Glutamatergic neuron (in vitro differentiated cells): ENCODE measurements at places on chromosomes 3 and 15.

GRCh38 chr15:81268340-81268739 is 55.6 kb downstream of the STARD5 start:
- no peak for DNase-seq

DNA sequence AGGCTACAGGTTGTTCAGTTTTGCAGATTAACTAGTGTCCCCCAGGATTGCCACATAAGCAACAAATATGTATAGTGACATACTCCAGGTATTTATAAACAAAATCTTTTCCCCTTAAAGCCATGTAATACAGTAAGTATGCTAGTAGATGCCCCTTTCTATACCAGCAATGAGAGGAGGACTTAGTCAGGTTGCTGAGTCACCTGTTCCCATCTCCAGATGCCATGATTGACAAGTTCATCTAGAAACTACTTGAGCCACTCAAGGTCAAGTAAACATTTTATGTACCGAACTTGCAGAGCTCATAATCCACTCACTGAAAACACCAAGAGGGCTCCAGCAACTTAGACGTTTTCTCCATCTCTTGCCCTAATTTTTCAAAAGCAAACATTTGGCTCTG is 18.2 kb downstream of the SLC9A9 start:
- DNase-seq: no peak

GRCh38 chr3:156787926-156788663 is 38.1 kb upstream of the LEKR1 start:
- DNase-seq: no peak

- no peak for DNase-seq
These were observed 10.6 kb downstream of the CHCHD4 start for GRCh38 chr3:14113965-14114635.

- DNase-seq: no peak
These were observed 583 bp downstream of the EAF1 start for GRCh38 chr3:15427981-15428380.

DNA sequence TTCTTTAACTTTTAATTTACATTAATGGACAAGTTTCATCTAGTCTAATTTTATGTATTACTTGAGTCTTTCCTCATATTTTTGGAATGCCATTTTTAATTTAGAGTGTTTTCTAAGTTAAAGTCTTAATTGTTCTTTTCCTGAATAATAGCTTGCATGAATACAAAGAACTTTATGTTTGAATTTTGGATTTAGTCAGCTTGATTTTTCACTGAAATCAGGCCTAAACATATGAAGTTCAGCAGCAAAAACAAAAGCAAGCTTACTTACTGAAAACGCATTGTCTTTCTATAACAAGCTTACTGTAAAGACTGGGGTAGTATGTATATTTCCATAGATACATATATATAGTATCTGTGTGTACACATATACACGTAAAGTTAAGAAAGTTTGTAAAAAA is 126.0 kb downstream of the ZBTB20 start:
- no peak for DNase-seq

- no peak for DNase-seq
These were observed 31.8 kb upstream of the FSIP1 start for GRCh38 chr15:39814489-39814888.

- DNase-seq: no peak
These were observed 425.8 kb downstream of the ERC2 start for GRCh38 chr3:56042326-56042951.

- no peak for DNase-seq
These were observed 283.8 kb downstream of the BBX start for GRCh38 chr3:107806536-107806935.

DNA sequence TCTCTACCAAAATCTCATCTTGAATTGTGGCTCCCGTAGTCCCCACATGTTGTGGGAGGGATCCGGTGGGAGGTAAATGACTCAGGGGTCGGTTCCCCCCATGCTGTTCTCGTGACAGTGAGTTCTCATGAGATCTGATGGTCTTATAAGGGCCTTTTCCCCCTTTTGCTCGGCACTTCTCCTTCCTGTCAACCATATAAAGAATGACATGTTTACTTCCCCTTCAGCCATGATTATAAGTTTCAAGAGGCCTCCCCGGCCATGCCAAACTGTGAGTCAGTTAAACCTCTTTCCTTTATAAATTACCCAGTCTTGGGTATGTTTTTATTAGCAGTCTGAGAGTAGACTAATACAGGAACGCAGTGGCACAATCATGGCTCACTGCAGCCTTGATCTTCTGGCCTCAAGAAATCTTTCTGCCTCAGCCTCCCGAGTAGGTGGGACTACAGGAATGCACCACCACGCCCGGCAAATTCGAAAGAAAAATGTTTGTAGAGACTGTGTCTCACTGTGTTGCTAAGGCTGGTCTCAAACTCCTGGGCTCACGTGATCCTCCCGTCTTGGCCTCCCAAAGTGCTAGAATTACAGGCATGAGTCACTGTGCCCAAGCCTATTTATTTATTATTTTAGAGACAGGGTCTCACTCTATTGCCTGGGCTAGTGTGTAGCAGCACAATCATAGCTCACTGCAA is 101.0 kb downstream of the ATP10A start:
- DNase-seq: no peak

GRCh38 chr15:48811325-48811958 is 573 bp upstream of the CEP152 start:
- DNase-seq: no peak

DNA sequence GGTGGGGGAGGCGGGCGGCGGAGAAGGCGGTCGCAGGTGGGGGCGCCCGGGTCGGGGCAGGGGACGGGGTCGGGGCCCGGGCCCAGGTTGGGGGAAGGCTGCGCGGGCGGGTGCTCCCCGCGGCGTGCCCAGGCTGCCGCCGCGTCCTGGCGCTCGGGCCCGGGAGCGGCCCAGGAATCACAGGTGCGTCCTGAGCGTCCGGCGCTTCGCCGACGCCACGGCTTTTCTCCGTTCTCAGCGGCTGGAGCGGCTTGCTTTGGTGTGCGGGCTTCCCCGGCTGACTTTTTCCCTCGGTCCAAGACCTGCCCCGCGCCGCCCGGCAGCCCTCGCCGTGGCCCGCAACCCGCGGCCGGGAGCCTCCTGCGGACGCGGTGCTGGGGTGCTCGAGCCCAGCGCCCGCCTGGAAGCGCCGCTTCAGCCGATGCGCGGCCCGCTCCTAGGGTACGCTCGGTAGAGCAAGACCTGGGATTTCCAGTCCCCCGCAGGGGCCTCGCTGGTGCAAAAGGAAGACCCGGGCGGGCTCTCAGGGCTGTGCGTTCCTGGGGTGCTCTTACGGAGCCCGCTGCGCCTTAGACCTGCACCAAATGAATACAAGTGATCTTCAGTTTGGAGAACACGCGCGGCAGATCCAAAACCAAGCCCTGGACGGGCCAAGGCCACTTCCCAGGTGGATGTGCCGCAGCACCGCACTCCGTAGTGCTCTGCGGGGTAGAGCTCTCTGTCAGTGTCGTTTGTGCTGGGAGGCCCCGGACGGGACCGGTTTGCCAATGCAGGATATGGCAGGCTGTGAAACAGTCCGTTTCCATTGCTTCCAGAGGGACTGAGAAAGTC is 639 bp downstream of the NIPA1 start:
- peak; percentile 44 for DNase-seq

- no peak for DNase-seq
These were observed 1035.9 kb downstream of the PLOD2 start for GRCh38 chr3:145124900-145125678.

DNA sequence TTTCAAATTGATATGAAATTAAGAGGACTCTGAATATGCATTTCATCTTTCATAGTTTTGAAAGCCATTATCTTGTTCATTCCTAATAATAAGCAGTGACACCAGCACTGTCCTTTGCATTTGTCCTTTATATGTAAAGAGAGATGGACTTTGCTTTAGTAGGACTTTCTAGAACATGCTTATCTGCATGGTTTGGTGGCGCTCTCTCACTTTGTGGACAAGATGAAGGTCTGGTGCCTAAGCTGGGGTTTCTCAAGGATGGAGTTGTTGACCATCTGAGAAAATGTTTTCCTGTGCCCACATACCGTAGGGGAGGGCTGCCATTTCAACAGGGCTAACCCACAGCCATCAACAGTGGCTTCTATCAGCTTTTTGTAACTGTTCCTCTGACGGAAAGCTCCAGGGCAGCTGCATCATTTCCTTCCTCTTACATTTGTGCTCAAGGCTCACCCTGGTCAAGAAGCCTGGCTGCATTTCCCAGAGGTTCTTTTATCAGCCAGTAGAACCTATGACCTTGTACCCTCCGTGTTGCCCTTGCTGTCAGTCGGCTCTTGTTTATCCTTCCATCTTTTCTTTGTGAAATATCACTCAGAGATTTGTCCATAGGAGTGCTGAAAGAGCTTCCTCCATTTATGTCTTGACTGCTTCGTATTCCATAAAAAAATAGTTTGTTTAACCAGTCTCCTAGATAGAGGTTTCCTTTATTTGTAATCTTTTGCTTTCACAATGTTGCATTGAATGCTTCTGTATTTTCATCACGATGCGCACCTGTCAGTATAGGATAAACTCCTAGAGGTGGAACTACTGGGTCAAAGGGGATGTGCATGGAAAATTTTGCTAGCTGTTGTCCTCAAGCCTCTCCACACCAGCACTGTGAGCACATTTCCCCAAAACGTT is 44.6 kb downstream of the ABHD2 start:
- DNase-seq: no peak

- no peak for DNase-seq
These were observed 12.8 kb downstream of the ELL3 start for GRCh38 chr15:43763819-43764446.

- DNase-seq: no peak
These were observed 47.5 kb downstream of the ALDH1L1 start for GRCh38 chr3:126132751-126133511.

DNA sequence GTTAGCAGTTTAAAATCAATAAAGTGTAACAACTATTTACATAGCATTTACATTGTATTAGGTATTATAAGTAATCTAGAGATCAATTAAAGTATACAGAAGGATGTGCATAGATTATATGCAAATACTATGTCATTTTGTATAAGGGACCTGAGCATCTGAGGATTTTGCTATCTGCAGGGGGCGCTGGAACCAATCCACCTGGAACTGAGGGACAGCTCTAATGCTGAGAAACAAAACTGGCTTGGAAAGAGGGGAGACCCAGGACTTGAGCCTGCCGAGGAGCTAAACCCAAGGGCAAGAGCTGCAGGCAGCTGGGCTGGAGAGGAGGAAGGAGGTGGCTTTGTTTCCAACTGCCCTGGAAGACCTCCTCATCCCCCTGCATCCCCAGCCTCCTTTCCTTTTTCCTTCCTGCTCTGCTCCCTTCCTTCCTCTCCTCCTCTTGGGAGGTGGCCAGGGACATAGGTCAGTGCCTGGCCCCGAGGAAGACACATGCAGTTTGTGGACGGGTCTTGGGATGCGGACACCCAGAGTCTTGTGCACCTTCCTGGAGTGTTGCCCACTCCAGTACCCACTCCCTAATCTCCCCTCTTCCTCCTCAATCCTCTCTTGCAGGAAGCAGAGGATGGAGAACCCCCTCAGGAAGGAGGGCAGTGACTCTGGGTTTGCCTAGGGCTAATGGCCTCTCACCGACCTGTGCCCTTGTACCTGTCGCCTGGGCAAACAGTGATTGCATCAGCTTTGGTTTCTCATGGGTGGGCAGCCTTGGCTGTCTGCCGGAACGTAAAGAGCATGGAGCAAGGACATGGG is 825 bp upstream of the RTP3 start:
- peak; percentile 34 for DNase-seq
